ENCODE measurements at places on chromosomes 1 and 21.
A peak's percentile ranks its signal among the peaks of the same experiment; 100 is the strongest.

GRCh38 chr1:54701996-54702395 lies 13.7 kb upstream of the TTC4 start:
- DNase-seq: no peak

- DNase-seq: no peak
These were observed 79.4 kb downstream of the SPATA46 start for GRCh38 chr1:162297208-162297607.

- no peak for DNase-seq
These were observed 13.3 kb downstream of the FCRL1 start for GRCh38 chr1:157806431-157807149.

- DNase-seq: no peak
These were observed 33.3 kb downstream of the C2CD2 start for GRCh38 chr21:41920476-41920875.

GRCh38 chr1:32873484-32873883 lies 2.8 kb upstream of the FNDC5 start:
- no peak for DNase-seq

DNA sequence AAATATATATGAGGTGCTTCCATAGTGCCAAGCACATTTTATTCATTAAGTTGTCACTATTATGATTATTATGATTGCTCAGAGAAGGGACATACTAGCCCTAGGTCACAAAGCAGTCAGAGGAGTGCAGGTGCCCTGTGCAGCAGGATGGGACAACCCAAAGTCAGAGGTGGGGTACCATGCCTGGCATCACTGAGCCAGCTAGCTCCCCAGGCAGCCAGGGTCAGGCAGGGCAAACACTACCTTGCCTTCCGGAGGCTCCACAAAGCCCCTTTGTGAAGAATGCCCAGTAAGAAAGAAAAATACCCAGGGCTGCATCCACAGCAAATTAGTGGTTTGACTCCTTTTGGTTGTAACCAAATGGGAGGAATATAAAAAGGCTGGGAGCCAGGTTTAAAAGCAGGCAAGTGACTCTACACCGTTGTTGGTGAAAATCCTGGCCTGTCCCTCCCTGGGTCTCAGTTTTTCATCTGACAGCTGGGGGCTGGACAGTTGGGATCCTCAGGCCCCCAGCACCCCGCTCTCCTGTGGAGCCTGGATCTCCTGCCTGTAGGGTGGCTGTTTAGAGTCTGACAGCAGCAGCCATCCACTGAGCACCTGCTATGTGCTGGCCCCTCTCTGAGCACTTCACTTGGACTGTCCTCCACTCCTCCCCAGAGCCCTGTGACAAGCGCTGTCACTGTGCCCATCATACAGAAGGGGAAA lies 98.8 kb downstream of the GLIS1 start:
- DNase-seq: no peak

DNA sequence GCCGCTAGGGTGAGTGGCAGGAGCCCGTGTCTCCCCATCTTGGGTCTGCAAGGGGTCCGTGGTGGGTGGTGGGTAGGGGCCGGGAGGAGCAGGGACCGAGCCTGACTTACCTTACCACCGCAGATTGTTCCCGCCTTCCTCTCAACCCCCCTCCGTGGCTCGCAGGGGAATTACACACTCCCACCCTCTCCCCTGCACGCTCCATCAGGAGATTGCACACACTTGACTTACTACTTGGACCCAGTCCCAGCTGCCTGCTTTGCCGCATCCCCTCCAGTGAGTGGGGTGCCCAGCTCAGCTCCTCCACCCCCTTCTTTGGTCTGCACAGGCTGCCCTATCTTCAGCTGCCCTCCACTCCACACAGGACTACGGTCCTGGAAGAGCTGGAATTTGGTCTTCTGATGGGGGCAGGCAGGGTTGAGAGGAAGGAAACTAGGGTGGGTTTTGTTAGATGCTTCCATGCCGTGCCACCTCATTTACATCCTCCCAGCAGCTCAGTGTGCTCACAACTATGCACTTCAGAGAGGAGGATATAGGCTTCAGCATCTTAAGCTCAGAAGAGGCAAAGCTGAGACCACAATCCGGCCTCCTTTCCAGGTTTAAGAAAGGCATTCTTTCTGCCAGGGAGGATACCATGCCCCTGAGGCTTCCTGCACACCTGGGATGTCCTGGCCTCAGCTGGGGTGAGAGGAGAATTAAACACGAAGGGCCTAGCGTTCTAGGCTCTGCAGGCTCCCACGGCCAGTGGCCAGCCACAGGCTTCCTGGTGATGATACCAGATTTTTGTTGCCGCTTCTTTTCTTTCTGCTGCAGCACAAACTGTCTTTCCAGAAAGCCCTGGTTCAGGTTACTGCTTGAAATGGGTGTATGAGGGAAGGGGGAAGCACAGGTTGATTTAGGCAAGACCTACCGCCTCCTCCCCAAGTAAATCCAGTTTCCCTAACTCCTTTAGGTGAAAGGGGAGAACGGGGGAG lies 2.3 kb downstream of the KCNC4 start:
- no peak for DNase-seq

DNA sequence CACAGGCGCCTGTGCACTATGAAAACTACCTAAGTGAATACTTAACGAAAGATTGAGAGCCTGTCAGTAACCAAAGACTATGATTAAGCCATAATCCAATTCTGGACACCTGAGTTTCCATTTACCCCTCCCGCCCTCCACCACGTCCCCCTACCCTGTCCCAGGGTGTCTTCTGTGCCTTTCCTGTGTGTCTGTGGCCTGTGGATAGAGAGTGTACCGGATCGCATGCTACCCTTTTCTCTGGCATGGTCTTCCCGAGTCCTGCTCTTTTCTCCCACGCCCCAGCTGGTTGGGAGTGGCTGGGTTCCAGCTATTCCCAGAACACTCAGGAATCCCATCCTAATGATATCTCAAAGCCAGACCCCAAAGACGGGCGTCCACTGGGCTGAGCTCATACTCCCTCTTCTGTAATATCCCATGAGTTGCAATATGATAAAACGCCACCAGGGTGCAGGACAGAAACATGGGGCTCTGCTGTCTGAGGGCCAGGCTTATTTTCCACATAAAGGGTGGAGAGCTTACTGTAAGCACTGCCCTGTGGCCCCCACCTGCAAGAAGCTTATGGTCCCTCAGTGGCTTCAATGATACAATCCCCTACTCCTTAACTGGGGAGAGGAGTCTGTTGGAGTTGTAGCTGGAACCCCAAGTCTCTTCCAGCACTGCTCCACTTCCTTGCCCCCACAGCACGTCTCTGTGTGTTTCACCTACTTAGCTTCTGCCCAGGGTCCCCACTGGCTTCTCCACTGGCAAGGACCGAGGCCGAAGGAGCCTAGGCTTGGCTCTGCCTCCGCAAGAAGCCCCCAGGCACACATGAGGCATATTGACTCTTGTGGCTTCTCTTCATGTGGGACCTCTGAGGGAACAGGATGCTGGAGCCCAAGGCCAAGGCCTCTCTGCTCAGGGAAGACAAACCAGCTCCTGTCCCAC lies 17.6 kb upstream of the ALX3 start:
- DNase-seq: peak; percentile 27

GRCh38 chr21:37803101-37803651 lies 113.1 kb downstream of the KCNJ6 start:
- no peak for DNase-seq

DNA sequence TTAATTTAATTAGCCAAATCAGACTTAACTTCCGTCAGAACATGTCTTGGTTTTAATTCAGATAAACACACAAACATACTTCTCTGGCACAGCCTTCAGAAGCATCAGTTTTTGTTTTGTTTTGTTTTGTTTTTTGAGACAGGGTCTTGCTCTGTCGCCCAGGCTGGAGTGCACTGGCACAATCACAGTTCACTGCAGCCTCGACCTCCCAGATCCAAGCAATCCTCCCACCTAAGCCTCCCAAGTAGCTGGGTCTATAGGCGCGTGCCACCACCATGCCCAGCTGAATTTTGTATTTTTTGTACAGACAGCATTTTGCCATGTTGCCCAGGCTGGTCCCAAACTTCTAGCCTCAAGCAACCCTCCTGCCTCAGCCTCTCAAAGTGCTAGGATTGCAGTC lies 34.7 kb downstream of the MDM4 start:
- no peak for DNase-seq

DNA sequence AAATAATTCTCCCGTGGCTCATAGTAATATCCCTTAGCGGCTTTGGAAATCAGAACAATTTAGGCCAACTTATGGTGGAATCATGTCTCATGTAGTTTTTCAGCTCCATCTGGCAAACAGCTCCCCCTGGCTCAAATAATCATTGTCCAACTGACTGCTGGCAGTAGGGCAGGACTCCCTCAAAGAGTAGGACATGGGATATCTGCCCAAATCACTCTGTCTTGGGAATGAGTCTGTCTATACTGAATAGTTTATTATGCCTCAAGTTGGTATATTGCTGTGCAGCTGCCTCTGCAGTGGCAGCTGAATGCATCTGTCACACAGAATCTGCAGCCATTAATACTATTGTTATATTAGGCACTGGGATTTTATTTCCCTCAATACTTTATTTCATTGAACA lies 255.7 kb downstream of the COL11A1 start:
- DNase-seq: no peak

- no peak for DNase-seq
These were observed 5.7 kb downstream of the NTPCR start for GRCh38 chr1:232956081-232956480.

GRCh38 chr1:237672748-237673147 lies 218.0 kb downstream of the ZP4 start:
- no peak for DNase-seq

- no peak for DNase-seq
These were observed 317.6 kb upstream of the PLD5 start for GRCh38 chr1:242842094-242842493.

- DNase-seq: no peak
These were observed 87.3 kb upstream of the SMYD2 start for GRCh38 chr1:214193691-214194090.

DNA sequence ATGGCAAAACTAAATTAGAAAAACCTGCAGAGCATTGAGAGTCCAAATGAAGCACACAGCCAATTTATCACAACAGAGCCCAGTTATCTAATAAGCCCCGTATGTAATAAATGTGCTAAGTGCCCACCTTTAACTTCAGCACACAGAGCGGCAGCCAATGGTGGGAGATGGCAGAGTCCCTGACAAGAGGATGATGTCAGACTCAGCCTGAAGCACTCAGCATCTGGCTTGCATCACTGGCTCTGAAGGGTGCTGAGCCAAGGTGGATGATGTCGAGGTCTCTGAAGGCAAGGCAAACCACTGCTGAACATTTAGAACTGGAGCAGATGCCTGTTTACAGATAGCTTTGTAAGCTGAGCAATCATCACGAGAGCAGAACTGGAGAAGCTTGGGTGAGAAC lies 118.3 kb downstream of the NUF2 start:
- DNase-seq: no peak

DNA sequence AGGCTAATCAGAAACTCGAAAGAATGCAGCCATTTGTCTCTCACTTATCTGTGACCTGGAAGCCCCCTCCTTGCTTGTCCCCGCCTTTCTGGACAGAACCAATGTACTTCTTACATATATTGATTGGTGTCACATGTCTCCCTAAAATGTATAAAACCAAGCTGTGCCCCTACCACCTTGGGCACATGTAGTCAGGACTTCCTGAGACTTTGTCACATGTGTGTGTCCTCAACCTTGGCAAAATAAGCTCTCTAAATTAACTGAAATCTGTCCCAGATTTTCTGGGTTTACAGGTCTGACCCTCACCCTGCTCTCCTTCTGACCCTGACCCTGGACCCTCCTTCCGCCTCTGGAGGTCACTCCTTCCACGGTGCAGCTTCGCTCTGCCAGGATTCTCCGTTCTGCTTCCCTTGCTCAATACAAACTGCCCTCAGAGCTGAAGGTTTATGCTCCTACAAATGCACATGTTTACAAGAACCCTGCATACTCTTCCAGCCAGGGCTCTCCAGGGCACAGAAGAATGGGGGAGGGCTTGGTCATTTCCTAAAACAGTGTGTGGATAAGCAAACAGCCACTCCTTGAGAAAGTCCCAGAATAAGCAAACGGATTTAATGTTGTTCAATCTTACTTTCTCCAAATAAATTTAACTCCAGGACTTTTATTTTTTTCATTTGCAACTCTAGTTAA lies 160.5 kb downstream of the ACTL8 start:
- DNase-seq: no peak

DNA sequence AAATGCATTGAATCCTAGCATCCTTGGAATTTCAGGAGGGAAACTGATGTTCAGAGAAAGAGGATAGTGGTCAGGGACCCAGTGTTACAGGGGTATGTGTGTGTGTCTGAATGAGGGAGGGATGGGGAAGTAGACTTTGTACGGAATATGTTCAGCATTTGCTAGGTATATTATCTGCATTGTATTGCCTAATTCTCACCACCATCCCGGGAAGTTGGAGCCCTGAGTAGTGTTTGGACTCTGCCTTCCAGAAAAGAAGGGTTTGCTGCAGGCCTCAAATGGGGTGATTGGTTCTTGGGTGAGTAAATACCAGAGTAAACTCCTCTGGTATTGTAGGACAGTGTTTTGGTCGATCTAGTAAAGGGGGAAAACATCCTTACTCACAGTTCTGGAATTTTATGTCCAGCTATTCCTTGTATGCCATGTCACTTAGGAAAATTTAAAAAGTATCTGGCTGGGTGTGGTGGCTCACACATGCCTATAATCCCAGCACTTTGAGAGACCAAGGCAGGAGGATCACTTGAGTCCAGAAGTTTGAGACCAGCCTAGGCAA lies 7.1 kb upstream of the ZNF496 start:
- no peak for DNase-seq

DNA sequence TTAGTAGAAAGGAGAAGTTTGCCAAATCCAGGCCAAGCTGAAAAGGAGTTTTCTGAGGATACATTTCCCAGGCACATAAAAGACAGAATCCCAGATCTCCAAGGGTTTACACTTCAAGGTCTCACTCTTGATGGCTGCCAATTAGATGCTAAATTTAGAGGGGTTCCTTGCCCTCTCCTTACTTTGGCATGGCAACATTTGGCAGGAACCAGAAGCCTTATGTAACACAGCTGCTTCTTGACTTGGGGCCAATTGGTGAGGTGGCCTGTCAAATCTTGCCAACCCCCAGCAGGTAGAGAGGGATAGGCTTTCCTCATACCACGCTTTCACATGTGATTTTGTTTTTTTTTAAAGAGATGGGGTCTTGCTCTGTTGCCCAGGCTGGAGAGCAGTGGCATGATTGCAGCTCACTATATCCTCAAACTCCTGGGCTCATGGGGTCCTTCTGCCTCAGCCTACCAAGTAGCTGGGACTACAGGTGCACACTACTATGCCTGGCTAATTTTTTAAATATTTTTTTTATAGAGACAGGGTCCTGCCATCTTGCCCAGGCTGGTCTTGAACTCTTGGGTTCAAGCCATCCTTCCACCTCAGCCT lies 25.2 kb upstream of the NKAIN1 start:
- DNase-seq: no peak

DNA sequence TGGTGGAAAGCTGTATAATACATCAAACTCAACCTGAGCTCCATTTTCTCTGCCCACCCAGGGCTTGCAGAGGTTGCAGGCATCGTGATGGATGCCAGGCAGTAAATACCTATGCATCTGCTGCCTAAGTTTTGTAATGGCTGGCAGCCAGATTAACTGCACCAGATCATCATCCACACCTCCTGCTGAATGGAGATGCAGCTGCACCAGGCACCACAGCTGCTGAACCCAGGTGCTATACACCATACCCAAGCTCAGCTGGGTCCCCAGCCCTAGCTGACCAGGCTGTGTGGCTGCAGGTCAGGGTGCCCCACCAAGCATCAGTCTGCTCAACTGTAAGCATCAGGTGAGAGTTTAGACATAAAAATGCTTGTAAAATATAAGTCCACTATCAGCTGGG lies 6.7 kb upstream of the SNAPIN start:
- DNase-seq: no peak

Data from activated CD8-positive, alpha-beta memory T cell treated with anti-CD3 and anti-CD28 coated beads for 48 hours (primary cell).